ENCODE measurements at places on chromosomes 2 and 18. TPM values are rescaled to one million over a fixed set of nuclear protein-coding genes. Genes with fewer than 3 reads are reported as not detected.

Gene B3GNT7
- not detected for total RNA-seq

DNA sequence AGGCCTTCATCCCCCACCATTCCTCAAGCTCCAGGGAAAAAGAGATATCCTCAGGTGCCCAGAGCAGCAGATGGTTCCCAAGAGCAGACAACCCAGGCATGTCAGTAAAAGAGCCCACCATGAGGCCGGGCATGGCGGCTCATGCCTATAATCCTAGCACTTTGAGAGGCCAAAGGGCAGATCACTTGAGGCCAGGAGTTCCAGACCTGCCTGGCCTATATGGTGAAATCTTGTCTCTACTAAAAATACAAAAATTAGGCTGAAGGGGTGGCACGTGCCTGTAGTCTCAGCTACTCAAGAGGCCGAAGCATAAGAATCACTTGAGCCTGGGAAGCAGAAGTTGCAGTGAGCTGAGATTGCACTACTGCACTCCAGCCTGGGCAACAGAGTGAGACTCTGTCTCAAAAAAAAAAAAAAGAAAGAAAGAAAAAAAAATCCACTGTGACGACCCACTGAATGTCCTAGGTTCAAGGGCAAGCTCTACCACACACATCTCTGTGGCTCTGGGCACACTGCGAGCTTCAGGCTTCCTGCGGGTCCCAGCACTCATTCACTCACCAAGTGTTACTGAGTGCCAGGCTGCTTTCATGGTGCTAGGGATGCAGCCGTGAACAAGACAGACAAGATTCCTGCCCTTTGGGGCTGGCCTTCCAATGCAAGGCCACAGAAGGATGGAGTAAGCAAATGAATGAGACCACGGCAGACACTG lies 6.5 kb upstream of the DUSP2 start:
- DNase-seq: no peak

DNA sequence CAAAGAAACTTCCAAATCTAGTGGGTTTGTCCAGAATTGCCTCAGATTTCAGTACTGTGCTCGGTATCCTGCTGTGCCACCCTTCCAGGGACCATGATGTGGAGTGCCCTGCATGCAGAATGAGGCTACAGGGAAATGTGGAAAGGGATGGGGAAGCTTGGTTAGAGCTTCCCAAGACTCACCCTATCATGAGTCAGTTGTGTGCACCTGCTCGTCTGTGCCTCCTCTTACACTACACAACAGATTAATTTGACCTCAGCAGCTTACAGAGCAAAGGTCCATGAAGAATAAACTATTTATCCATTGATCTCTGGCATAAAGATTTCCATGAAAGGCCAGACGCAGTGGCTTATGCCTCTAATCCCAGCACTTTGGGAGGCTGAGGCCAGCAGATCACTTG lies 21.3 kb upstream of the NCK2 start:
- no peak for DNase-seq

DNA sequence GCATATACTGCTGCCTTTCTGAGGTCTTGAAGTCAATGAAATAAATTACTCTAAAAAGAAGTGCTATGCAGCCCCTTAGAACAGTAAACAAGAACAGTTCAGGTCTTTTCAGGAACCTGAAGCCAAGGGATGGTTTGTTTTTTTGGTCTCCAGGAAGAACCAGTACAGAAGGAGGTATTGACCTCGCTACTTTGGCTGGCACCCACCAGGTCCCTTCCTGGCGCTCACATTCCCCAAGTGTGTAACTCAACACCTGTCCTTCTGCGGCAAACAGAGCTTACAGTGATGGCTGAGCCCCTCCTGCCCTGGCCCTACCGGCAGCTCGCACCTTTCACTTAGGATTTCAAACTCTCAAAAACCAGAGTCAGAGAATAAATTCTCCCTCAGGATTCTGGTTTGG lies 51.9 kb downstream of the SETBP1 start:
- no peak for DNase-seq

Gene MYO3B
- total RNA-seq: not detected

DNA sequence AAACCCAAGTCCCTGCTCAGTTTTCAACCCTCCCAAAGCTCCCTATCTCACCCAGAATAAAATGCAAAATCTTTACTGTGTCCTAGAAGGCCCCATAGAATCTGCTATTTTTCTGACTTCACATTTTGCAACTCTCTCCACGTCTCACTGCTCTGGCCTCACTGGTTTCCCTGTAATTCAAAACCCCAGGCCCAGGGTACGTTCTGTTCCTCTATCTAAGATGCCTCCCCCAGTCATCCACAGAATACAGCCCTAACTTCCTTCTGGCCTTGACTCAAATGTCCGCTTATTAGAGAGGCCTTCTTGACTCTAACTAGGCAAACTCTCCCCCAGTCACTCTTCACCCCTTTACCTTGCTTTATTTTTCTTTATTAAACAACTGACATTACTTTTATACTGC lies 42.0 kb downstream of the FAM161A start:
- DNase-seq: no peak
